Activated T-cell treated with anti-CD3 and anti-CD28 coated beads, Interleukin-2, amount 50 U/mL, for 4 hours (primary cell): ENCODE measurements at places on chromosomes 4 and X.

DNA sequence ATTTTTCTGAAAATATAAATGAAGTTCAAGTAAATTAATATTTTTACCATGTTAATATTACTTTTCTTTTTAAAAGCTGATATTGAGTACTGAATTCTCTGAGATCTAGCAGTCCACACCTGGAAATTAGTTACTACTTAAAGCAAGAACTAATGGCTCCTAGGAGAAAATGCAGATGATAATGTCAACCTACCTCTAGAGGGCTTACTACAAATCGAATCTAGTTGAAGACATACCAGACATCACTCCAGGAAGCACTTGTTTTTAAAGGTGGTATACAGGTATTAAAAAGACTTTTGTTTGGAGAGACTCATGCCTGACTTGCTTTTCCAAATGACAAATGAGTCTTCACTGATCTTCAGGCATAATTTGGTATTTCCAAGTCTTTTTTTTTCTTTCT lies 516.4 kb upstream of the BOD1L1 start:
- no peak for DNase-seq

DNA sequence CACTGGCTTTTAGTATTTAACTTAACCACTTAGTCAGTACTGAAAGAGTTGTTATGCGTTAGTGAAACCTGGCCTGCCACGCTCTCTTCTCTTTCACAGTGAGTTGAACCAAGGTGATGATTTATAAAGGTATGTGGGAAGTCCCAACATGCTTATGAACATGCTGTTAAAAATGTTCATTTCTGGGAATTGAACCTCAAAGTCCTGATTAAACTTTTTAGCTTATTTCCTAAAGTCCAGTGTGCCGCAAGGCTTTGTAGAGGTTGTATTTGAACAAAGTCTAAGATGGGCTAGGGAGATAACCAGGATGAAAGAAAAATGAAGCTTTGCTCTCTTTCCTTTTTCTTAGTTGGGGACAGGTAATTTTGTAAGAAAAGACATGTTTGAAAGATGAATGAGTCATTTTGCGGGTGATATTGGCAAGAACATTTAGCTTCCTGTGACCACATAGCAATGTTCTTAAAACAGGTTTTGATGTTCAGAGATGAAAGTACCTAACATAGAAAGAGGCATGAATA lies 270.3 kb downstream of the DTHD1 start:
- no peak for DNase-seq

- DNase-seq = no peak
Observed at GRCh38 chr4:181548873-181549575, 694.2 kb upstream of the TENM3 start.

GRCh38 chr4:88503344-88503743 lies 20.2 kb downstream of the PYURF start:
- no peak for DNase-seq

- no peak for DNase-seq
Observed at GRCh38 chr4:175671491-175671934, 140.6 kb downstream of the GPM6A start.

- DNase-seq = no peak
Observed at GRCh38 chrX:129665916-129666644, 11.3 kb upstream of the APLN start.

DNA sequence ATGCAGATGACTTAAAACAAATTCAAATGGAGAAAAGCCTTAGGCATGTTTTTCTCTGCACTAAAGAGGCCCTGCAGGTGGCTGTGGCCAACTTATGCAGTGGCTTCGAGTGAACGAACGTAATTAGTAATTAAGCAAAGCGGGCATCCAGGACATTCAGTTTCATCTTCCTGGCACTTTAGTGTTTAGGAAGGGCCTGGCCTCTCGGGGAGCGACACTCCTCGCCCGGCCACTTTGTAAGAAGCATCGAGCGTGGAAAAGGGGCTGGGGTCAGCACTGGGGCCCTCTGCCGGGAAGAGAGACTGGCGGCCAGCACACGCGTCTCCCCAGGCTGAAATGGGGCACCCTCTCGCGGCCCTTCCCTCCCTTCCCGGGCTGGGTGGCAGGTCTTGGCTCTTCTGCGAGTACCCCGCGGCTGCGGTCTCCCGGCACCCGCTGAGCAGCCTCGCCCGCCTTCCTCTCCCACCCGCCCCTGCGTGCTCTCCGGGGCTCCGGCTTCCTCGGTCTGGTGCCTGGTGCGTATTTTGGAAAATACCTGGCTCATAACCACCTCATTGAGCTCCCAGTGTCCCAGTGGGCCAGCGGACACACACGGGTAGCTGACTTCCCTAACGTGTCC lies 677 bp upstream of the CYP4V2 start:
- DNase-seq = peak; percentile 30

DNA sequence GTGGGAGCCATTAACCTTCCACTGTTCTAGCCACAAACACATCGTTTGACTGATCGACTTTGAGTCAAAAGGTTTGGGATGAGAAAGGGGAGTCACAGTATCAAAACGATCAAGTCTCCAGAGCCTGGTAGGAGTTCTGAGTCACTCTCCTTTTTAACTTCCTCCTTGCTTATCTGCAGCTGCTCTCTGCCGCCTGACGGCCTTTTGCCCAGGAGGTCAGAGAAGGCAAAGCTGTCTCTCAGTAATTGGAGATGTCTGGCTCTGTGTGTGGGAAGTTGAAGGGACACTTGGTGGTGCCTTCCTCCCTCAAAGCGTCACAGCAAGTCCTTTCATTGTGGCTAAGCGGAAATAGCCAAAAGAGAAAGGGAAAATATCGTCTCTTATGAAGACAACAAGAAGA lies 63.1 kb downstream of the ANOS1 start:
- no peak for DNase-seq

DNA sequence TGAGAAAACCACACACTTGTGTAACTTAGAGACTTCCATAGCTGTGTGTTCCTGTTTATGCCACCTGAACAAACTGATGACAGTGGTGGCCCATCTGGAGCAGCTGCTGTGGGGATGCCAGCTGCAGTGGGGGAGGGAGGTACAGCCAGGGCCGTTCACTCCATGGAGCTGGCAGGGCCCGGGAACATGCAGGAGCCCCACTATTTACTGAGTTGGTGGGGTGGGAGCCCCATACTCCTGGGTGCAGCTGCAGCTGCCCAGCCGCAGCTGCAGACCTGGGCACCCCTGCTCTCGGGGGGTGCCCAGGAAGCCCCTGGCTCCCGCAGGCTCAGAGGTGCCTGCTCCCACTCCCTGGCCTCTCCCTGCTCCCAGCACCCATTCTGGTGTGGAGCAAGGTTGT lies 398.6 kb upstream of the RASGEF1B start:
- DNase-seq = no peak

GRCh38 chr4:168070903-168071302 lies 21.4 kb upstream of the ANXA10 start:
- DNase-seq = no peak

- no peak for DNase-seq
Observed at GRCh38 chr4:182717788-182718583, 199.2 kb downstream of the DCTD start.

DNA sequence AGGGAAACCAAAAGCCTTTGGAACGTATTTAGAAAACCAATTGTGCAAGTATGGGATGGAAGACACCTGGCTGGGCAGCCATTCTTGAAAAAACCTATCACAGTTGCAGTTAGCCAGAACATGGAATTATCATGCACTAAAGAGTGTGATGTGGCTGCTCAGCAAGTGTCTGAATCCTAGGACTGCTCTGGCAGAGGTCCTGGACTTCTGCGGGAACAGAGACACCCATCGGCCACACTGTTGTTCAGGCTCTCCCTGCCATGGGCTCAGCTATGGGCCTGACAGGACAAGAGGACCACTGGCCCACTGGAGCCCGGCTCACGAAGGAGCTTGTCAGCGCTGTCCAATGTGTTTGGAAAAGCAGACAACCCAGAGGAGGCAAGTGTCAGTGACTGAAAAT lies 115.7 kb upstream of the GPC4 start:
- no peak for DNase-seq

GRCh38 chr4:156571146-156571545 lies 400.5 kb downstream of the PDGFC start:
- DNase-seq = no peak

GRCh38 chrX:31483336-31483735 lies 411.5 kb upstream of the FTHL17 start:
- DNase-seq = no peak

DNA sequence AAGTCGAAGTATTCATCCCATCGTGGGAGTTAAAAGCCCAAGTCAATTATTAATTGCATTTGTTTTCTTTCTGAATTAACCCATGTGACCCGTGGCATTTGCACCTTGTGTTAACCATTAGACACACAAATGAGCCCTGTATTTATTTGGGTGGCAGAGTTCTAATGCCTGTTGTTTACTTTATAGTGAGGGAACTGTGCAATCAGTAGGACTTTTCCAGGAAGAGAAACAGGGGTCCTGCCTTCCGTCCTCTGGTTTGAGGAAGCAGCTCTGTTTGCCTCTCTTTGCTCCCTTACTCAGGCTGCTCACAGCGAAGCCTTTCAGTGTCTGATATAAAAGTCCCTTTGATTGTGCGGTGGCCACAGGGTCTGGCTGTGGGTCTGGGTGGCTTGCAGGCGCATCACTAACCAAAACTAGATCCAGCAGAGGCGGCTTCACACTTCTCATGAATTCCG lies 263.6 kb downstream of the PTTG2 start:
- no peak for DNase-seq

DNA sequence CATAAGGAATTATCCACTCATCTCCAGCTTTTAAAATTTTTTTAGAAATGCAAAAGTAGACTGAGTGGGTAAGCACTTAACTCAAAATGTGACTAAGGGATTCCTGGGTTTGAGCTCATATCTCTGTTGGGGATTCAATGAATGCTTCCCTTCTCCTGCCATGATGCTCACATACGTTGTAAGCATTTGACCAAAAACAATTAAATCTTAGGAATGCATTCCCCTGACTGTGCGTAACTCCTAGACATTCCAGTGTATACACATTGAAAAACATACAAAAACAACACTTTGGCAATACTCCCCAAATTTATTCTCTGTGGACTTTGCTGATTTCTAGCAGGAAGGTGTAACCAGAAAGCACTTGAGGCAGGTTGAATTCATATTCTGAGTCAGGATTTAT lies 29.8 kb downstream of the SPANXA2 start:
- no peak for DNase-seq

DNA sequence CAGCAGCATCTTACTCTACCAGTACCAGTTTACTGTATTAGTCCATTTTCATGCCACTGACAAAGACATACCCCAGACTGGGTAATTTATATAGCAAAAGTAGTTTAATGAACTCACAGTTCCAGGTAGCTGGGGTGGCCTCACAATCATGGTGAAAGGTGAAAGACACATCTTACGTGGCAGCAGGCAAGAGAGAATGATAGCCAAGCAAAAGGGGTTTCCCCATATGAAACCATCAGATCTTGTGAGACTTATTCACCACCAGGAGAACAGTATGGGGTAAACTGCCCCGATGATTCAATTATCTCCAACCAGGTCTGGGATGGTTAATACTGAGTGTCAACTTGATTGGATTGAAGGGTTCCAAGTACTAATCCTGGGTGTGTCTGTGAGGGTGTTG lies 69.3 kb downstream of the YIPF6 start:
- DNase-seq = no peak

DNA sequence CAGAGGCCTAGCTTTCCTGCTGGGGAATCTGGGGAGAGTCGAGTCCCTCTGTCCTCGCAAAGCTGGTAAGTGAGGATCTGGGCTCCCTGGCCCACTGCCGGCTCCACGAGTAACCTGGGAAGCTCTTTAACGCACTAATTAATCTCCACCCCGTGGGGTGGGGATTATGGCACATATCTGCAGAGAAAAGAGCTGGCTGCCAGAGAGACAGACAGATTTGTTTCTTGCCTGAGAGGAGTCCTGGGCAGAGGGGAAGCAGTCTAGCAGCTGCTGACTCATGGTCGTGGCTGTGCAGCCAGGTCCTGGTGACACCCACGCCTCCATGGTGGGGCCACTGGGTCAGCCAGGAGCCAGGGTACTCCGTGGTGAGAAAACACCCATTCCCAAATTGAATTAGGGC lies 14.0 kb downstream of the SORCS2 start:
- no peak for DNase-seq

DNA sequence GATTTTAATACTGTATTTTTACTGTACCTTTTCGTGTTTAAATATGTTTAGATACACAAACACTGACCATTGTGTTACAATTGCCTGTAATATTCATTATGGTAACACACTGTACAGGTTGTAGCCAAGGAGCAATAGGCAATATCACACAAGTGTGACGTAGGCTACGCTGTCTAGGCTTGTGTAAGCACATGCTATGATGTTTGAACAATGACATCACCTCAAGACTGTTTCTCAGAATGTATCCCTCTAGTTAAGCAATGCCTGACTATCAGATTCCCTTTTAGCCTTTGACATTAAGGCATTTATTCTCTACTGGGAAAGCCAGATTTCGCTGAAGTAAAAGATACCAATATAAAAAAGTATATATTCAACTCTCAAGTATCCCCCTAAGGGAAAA lies 66.2 kb downstream of the VCX3A start:
- DNase-seq = no peak

DNA sequence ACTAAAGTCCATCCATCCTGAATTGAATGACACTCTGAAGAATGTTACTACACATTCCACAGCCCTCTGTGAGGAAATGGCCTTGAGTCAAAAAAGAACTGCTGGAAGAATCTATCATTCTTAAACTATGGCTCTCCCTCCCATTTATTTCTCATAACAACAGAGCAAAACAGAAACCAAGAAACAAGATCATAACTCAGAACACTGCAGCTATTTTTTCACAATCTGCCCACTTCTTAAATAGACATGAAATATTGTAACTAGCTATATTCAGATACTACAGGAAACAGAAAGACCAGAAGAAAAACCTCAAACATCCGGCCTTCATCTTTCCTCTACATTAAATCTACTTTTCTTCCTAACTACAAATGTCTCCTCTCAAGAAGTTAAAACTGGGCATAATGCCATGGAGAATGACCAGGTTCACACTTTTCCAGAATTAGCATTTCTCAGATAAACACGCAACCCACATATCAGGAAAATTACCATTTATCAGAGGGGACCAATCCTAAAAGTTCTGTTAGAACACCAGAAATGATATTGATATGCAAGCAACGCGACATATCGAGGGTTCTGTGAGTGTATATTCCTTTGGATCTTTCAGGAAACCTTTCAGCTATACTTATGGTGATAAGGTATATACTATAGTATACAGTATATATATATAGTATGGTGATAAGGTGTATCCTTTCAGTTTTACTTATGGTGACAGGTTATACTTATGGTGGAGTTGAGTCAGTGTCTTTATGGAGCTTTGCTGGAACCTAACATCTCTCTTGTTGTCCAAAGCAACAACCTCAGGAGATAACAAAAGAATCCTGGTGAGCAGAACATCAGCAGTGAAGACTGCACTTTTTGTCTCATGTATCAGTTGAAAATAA lies 60.4 kb upstream of the IRF2 start:
- DNase-seq = no peak

DNA sequence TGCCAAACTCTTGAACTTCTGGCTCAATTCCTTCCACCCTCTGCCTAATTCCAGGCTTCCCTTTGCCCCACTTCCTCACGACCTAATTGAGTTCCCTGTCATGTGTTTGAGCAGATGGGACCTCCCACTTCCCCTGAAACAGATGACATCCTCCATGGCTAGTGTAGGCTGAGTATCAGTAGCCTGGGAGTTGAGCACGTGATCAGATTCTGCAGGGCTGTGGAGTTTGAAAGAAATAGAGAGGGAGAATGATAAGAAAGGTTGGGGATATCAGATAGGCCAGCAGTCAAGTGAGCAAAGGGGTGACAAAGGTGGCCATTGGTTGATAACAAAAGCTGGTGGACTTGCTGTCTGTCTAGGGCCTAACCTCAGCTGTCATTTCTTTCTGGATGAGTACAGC lies 18.8 kb upstream of the NWD2 start:
- DNase-seq = no peak
